ENCODE measurements at places on chromosomes 12 and 14. TPM values are rescaled to one million over a fixed set of nuclear protein-coding genes. Genes with fewer than 3 reads are reported as not detected.
A peak's percentile ranks its signal among the peaks of the same experiment; 100 is the strongest.

TSPAN19 gene
- total RNA-seq, result not detected

GRCh38 chr12:56676851-56677580 is 11.1 kb downstream of the PTGES3 start:
- DNase-seq, result no peak

LYZ gene
- total RNA-seq, result 0.31 TPM

ZDHHC22 gene
- total RNA-seq, result 0.50 TPM

CLEC1B gene
- total RNA-seq, result not detected

- DNase-seq, result peak; percentile 23
Measured at GRCh38 chr14:94770251-94770749, 387 bp upstream of the GSC start.

DNA sequence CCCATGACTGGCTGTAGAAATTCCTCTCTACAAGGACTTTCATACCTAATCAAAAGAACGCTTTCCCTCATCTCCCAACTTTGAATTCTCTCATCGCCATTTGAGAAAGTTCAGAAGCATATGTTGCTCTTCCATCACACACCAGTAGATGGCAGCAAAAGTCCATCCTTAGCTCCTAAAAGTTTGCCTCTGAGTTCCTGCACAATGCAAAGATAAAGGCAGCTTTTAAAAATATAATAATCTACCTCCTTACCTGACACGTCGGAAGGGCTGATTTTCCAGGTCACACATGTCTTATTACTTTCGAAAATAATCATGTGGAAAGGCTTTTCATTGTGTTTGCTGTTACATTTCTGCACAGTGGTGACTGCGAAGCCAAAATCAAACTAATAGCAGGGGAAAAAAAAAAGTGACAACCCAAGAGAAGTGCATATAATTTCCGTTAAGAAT is 456.7 kb upstream of the SEL1L start:
- peak; percentile 10 for DNase-seq

- peak; percentile 42 for DNase-seq
Measured at GRCh38 chr14:68148276-68148675, 328.7 kb downstream of the RAD51B start.

MORN3 gene
- total RNA-seq, result 0.70 TPM

GRCh38 chr12:28167981-28168485 is 22.2 kb upstream of the CCDC91 start:
- no peak for DNase-seq

DNA sequence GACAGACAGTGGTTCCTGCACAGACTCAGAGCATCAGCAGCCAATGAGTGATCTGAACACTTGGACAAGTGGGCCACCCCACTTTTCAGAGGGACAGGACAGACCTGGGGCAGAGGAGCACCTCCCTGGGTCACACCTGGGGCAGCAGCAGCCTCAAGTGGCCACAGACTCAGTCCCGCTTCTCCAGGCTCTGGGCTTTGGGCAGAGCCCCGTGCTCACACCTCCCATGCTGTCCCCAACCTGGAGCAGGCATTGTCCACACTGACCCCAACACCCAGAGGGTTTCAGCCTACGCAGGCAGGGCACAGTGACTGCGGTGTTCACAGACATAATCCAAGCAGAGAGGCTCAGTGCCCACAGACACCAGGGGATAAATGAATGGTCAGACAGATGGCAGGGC is 135.5 kb upstream of the SFSWAP start:
- DNase-seq, result no peak

WBP11 gene
- total RNA-seq, result 72.1 TPM

DNA sequence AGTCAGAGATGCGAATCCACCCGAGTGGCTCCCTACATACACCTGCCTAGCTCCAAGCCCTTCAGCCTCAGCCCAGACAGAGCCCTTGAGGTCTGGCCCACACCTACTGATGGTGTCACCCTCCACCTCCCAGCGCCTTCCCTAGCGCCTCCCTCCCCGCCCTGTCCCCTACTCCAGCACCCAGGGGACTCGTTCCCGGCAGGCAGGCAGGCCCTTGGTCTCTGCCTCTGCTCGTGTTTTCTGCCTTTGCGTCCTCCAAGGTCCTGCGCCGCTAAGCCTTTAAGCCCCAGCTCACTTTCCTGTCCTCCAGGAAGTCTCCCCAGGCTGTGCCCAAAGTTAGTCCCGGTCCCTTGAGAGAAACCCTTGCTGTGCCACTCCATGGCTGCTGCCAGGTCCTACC is 12.7 kb downstream of the INF2 start:
- DNase-seq, result no peak

DNA sequence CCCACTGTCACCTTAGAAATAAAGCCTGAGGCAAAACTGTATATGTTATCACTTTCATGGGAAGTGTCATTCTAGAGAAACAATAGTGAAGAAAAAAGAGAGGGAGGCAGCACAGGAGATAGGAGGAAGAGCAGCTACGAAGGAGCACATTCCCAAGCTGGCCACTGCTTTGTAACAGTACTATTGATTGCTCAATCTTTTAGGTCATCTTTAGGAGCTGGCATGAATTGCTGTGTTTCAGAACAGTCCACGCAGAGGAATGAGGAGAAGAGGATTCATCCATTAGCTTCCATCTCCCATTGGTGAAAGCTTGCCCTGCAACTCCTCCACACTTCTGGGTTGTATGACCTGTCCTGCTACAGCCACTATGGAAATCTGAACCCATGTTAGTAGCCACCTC is 372.5 kb upstream of the DDHD1 start:
- DNase-seq, result no peak

ESPL1 gene
- 1.2 TPM for total RNA-seq

Measured in astrocyte (in vitro differentiated cells and primary cell).